ENCODE measurements at places on chromosomes 5 and 9. TPM values are rescaled to one million over a fixed set of nuclear protein-coding genes. Genes with fewer than 3 reads are reported as not detected.

Gene PCDHGA6
- total RNA-seq, result 7.4 TPM

Gene PDE8B
- total RNA-seq, result not detected

Gene PCDH12
- 0.16 TPM for total RNA-seq

DNA sequence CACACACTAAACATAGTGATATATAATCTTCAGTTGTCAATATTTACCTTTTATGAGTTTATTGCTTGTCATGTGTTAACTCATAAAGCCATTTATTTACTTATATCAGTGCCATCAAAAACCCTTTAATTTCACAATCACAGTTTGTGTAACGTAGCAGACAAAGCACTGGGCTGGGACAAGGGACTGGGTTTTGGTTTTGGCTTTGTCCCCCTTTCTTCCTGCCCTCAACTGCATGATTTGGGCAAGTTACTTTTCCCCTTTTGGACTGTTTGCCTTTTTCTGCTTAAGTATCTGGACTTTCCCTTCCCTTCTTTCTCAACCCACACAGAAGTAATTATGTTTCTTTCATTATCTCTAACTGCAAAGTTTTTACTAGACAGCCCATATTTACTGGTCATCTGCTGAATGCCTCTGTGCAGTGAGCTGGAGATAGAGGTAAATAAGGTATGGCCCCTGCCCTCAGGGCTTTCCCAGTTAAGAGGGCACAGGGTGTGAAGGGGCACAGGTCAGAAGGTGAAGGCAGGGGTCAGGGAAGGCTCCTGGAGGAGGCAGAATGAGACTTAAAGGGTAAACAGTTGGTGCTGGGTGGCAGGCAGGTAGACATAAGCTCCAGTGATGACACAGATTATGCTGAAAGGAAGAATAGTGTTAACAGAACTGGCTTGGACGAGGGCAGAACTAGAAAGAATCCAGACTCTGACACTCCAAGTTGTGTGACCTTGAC, 14.8 kb upstream of the NR3C1 start:
- no peak for DNase-seq

DNA sequence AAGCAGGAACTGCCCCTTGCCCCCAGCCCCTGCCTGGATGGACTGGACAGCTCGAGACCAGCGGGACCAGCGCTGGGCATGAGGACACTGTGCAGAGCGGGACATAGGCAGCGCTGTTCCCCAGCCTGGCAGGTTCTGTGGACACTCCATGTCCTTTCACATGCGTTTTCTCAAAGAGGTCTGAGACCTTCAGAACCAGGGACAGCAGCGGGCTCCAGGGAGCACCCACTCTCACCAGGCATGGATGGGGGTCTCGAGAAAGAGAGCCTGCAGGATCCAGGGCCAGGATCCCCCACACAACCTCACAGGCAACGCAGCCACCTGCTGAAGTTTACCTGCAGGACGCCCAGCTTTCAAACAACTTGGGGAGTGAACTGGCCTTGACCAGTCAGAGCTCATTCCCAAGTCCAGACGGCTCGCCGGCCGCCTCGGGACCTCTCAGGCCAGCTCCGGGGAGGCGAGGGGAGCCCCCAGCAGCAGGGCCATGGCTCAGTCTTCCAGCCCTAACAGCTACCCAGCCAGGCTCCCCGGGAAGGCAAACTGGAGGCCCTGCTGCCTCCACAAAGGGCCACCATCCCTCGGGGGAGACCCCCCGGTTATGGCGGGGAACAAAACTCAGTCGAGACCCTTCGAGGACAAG, 72.5 kb upstream of the SARDH start:
- no peak for DNase-seq

DNA sequence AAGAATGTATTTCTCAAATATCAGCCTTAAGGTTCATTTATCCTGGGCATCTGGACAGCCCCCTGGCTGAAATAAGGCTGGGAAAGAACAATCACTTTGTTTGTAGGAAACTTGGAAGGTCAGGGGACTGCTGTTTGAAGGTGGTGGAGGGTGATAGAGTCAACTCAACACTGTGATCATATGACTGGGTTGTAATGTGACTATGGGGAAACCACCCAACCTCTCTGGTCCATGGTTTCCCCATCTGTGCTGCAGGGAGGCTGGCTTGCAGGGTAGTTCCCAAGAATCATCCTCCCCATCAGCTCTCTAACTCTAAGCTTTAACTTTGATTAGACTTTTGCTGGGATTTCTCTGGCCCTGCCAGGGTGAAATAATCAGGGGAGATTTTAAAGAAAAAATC, 10.0 kb downstream of the INSYN2B start:
- no peak for DNase-seq

DNA sequence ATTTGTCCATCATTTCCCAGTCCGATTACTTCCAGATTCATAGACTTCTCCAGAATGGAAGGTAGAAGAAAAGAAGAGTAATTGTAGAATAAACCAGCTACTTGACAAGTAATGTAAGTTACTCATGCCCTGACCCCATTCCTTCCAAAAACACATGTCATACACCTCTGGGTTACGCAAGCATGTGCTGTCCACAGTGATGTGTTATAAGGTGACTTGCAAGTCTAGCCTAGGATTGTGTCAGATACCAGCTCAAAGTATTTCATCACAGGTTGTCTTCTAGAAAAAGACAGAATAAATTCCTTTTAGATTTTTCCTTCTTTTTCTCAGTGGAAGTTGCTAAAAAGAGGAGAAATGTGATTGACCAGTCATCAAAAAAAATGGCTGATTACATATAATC, 8.0 kb upstream of the TLR4 start:
- no peak for DNase-seq

DNA sequence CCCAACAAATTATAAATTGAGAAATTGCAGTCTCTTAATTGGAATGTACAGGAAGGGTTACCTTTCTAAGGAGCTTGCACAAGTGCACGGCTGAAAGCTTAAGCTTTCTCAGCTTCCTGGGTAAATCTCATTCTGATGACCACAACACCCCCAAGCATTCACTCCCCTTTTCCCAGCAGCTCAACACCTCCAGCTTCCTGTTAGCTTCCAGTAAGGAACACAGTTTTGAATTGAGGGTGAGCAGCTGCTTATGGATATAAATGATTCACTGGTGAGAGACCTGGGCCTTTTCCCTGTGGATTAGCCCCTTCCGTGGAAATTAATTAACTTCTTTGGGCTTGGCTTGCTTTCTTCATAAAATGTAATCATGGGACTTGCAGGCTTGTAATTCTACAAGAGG, 101.2 kb downstream of the SLC28A3 start:
- DNase-seq, result no peak

GRCh38 chr9:101691657-101692056, 46.8 kb downstream of the GRIN3A start:
- no peak for DNase-seq
